ENCODE measurements at places on chromosomes 16 and 17. TPM values are rescaled to one million over a fixed set of nuclear protein-coding genes. Genes with fewer than 3 reads are reported as not detected.

Gene GPRC5C
- 124 TPM for total RNA-seq

Gene C1QTNF8
- total RNA-seq, result not detected

Gene CLDN9
- total RNA-seq, result 1.7 TPM

Gene CCL17
- not detected for total RNA-seq

Gene SCN4A
- 0.31 TPM for total RNA-seq

Gene RTN4RL1
- total RNA-seq, result 0.54 TPM

Gene ZP2
- not detected for total RNA-seq

Gene MRPL38
- total RNA-seq, result 65.9 TPM

Gene GRIN2A
- not detected for total RNA-seq

Gene NKD1
- total RNA-seq, result 1.9 TPM

Gene FGF11
- total RNA-seq, result 0.80 TPM

Gene HAS3
- total RNA-seq, result 1.0 TPM

Gene CACNG1
- not detected for total RNA-seq

Gene PRAC1
- not detected for total RNA-seq

Gene PRR35
- total RNA-seq, result not detected

Gene CEP20
- 20.1 TPM for total RNA-seq

Gene ZNF750
- not detected for total RNA-seq

Gene ABCC12
- total RNA-seq, result 0.07 TPM

Gene CRISPLD2
- 14.8 TPM for total RNA-seq

Gene TLCD2
- 5.4 TPM for total RNA-seq
